HCT116 (cell line): ENCODE measurements at places on chromosomes 11 and 22.

GRCh38 chr22:32743046-32743445 lies 58.5 kb upstream of the TIMP3 start:
- DNase-seq: no peak

DNA sequence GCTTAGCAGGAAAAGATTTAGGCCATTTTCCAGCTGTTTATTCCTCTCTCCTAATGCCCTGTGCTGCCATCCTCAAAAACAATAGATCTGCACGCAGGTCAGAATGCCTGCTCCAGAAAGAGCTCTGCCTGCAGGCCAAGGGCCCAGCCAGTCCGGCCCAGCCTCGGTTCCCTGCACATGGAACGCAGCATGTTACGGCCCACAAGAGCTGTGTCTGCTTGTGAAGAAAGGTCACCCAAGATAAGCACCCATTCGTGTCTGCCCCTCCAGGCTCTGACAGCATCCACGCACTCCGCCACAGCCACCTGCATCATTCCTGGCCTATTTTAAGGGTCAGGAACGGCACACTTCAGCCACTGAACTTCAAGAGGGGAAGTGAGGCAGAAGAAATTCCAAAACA lies 152.2 kb downstream of the SPATA19 start:
- no peak for DNase-seq

DNA sequence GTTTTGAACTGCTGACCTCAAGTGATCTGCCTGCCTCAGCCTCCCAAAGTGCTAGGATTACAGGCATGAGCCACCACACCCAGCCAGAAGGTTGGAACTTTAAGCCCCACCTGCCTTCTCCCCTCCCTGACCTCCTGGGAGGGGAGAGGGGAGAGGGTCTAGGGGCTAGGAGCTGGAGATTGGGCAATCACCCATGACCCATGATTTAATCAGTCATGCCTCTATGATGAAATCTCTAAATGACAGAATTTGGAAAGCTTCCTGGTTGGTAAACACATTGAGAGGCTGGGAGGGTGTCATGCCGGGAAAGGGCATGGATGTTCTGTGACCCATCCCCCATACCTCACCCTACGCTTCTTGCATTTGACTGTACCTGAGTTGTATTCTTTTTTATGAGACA lies 17.1 kb upstream of the TFIP11 start:
- DNase-seq: no peak

- no peak for DNase-seq
Measured at GRCh38 chr11:44980533-44981427, 30.1 kb upstream of the TP53I11 start.

DNA sequence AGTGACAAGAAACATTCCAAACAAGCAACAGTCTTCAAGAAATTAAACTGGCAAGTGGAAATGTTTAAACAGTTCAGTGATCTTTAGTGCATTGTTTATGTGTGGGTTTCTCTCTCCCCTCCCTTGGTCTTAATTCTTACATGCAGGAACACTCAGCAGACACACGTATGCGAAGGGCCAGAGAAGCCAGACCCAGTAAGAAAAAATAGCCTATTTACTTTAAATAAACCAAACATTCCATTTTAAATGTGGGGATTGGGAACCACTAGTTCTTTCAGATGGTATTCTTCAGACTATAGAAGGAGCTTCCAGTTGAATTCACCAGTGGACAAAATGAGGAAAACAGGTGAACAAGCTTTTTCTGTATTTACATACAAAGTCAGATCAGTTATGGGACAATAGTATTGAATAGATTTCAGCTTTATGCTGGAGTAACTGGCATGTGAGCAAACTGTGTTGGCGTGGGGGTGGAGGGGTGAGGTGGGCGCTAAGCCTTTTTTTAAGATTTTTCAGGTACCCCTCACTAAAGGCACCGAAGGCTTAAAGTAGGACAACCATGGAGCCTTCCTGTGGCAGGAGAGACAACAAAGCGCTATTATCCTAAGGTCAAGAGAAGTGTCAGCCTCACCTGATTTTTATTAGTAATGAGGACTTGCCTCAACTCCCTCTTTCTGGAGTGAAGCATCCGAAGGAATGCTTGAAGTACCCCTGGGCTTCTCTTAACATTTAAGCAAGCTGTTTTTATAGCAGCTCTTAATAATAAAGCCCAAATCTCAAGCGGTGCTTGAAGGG lies 6.0 kb downstream of the MALAT1 start:
- no peak for DNase-seq

GRCh38 chr22:38965614-38966379 lies 8.4 kb downstream of the APOBEC3A start:
- no peak for DNase-seq

GRCh38 chr11:135075740-135076139 lies 663.7 kb upstream of the B3GAT1 start:
- peak; percentile 71 for DNase-seq

- DNase-seq: no peak
Measured at GRCh38 chr11:7046474-7047175, 26.3 kb downstream of the NLRP14 start.

- no peak for DNase-seq
Measured at GRCh38 chr11:74948546-74948897, 369 bp downstream of the XRRA1 start.

GRCh38 chr11:131662993-131663392 lies 292.6 kb downstream of the NTM start:
- DNase-seq: no peak

- no peak for DNase-seq
Measured at GRCh38 chr22:26903030-26903856, 245.9 kb downstream of the MIAT start.

DNA sequence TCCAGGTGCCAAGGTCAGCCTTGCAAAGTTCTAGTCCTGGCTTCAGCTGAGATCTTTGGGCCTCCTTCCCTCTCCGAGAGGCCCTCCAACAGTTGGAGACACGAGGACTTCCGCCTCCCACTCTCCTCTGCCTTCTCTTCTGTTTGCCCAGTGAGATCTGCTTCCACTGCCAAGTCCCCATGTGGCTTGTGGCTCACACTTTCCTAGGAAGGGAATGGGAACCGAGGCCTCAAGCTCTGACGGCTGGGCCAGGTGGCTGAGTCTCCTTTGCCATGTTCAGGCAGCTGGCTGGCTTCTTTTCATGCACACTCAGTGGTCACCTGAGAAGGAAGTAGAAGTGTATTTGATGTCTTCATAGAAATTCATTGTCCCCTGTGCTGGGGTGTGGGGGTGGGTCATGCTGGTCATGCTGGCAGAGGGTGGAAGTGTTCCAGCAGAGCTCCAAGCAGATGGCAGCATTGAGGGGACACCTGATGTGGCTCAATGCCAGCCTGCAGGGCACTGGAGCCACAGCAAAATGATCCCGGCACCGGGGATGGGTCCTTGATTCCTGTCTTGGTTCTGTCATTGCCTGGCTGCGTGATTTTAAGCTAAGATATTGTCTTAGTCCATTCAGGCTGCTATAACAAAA lies 130.4 kb downstream of the ADAMTS15 start:
- no peak for DNase-seq

DNA sequence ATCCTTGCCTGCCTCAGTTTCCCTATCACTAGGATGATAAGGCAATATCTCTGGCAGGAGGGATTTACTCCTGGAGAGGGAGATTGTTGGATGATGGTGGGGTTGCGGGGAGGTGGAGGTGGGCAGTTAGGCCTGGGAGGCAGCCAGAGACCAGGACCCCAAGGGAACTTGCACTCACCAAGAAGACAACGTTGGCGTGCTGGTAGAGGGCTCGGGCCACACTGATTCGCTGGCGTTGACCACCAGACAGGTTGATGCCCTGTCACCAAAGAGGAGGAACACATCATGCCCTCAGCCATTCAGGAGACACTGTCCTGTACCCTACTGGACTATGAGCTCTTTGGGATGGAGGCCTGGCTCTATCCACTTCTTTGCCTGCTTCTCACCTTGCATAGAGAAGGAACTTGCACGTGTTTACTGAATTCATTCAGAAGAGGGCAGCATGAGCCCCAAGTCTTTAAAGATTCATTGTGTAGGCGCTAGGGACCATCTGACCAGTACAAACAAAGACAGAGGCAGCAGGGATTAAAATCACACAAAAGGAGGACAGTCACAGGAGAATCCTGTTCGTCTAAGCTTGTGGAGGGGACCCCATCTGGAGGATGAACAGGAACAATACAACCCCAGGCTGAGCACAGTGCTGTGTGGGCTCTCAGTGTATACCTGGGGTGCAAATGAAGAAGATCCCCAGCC lies 24.2 kb upstream of the KCNJ11 start:
- no peak for DNase-seq

- DNase-seq: no peak
Measured at GRCh38 chr22:36798674-36799066, 18.2 kb downstream of the PVALB start.

GRCh38 chr11:82747471-82747870 lies 13.8 kb upstream of the FAM181B start:
- no peak for DNase-seq

- DNase-seq: no peak
Measured at GRCh38 chr11:15972838-15973237, 383.5 kb downstream of the SOX6 start.
